ENCODE measurements at places on chromosomes 5 and 9. TPM values are rescaled to one million over a fixed set of nuclear protein-coding genes. Genes with fewer than 3 reads are reported as not detected.

The ADGRV1 gene
- total RNA-seq, result 1.5 TPM

- H3K36me3 ChIP-seq, result no peaks in the 10 kb centered on the region
- H3K27ac ChIP-seq, result no peak overlapping the region
- H3K4me1 ChIP-seq, result peaks cover 41% of the 10 kb centered on the region
- no peak for DNase-seq
- no peak overlapping the region for H3K4me3 ChIP-seq
Measured at GRCh38 chr9:107172160-107172978, 110.7 kb upstream of the RAD23B start.

DNA sequence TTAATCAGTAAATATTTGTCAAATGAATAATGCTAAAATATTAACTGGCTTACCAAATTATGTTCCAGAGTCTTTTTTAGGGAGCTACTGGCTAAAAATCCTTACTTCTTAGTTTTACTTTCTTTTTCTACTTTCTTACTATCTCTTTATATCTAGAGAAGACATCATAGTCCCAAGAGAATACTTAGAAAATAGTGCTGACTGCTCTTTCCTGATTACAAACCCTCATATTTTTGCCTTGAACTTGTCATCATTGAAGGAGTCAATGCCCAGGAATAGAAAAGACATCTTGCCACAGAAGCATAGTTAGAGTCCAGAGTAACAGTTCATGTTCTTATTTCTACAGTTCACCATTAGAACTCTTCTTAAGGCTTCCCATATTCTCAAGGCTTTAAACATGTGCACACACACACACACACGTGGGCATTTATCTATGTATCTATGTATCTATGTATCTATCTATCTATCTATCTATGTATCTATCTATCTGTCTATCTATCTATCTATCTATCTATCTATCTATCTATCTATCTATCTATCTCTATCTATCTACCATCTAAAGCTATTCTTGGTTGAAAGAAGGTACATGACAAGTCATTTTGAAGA is 654.3 kb downstream of the ANXA1 start:
- H3K4me3 ChIP-seq, result no peak overlapping the region
- H3K27me3 ChIP-seq, result peaks cover 3% of the 10 kb centered on the region
- H3K4me1 ChIP-seq, result no peaks in the 10 kb centered on the region
- H3K36me3 ChIP-seq, result no peaks in the 10 kb centered on the region
- H3K27ac ChIP-seq, result no peak overlapping the region
- DNase-seq, result no peak

- H3K36me3 ChIP-seq, result no peaks in the 10 kb centered on the region
- H3K4me1 ChIP-seq, result no peaks in the 10 kb centered on the region
- H3K27ac ChIP-seq, result no peak overlapping the region
- H3K4me3 ChIP-seq, result no peak overlapping the region
- no peak for DNase-seq
Measured at GRCh38 chr5:116063950-116064349, 20.9 kb upstream of the COMMD10 start.

The CBY3 gene
- not detected for total RNA-seq

DNA sequence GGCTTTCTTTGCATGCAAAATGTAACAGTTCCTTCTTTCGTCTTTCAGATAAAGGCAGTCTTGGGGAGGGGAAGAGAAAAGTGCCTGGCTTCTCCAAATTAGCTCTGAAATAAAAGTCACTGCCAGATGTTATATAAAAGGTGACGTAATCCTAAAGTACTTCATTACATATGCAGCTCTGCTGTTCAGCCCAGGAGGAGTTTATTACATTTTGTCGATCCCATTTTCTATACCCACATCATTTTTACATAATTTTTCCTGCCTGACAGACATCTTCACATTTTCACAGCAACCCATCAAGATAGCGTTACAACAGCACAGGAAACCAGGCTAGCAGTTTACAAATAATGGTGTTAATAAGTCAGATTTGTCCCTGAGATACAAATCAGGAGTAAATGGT is 86.7 kb upstream of the SLC30A5 start:
- H3K27ac ChIP-seq, result no peak overlapping the region
- no peak for DNase-seq
- H3K27me3 ChIP-seq, result peaks cover 4% of the 10 kb centered on the region
- no peaks in the 10 kb centered on the region for H3K4me1 ChIP-seq
- no peaks in the 10 kb centered on the region for H3K36me3 ChIP-seq

DNA sequence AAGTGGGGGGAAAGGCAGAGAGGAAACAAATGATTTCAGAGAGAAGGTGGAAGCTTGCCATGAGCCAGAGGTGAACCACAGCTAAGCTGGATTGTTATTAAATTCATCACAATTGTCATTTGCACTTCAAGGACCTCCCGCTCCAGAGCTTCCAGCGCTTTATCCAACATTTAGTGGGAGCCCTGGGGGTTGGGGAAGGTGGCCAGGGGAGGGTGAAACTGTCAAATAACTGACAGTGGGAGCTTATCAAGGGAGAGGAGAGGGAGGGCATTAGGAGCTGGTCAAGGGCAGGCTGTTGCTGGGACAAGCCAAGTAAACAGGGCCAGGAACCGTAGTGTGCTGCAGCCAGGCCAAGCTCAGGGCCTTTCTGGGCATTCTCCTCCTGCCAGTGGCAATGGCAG is 71.5 kb downstream of the SIL1 start:
- no peaks in the 10 kb centered on the region for H3K27me3 ChIP-seq
- H3K27ac ChIP-seq, result no peak overlapping the region
- peaks cover 15% of the 10 kb centered on the region for H3K4me1 ChIP-seq

The PDE6A gene
- 0.12 TPM for total RNA-seq

The FAM163B gene
- total RNA-seq, result not detected

- H3K36me3 ChIP-seq, result no peaks in the 10 kb centered on the region
- no peak overlapping the region for H3K4me3 ChIP-seq
- DNase-seq, result no peak
- H3K4me1 ChIP-seq, result peaks cover 11% of the 10 kb centered on the region
Measured at GRCh38 chr5:123279136-123279535, 144.1 kb downstream of the CEP120 start.

The SLC45A2 gene
- not detected for total RNA-seq

The ZNF879 gene
- 2.9 TPM for total RNA-seq

- no peak for DNase-seq
- H3K27me3 ChIP-seq, result no peaks in the 10 kb centered on the region
- peaks cover 73% of the 10 kb centered on the region for H3K4me1 ChIP-seq
- peak overlapping the region; percentile 75 for H3K4me3 ChIP-seq
- peaks cover 12% of the 10 kb centered on the region for H3K36me3 ChIP-seq
- H3K27ac ChIP-seq, result peak overlapping the region; percentile 97
Measured at GRCh38 chr9:35538361-35539234, 48.7 kb downstream of the RUSC2 start.

DNA sequence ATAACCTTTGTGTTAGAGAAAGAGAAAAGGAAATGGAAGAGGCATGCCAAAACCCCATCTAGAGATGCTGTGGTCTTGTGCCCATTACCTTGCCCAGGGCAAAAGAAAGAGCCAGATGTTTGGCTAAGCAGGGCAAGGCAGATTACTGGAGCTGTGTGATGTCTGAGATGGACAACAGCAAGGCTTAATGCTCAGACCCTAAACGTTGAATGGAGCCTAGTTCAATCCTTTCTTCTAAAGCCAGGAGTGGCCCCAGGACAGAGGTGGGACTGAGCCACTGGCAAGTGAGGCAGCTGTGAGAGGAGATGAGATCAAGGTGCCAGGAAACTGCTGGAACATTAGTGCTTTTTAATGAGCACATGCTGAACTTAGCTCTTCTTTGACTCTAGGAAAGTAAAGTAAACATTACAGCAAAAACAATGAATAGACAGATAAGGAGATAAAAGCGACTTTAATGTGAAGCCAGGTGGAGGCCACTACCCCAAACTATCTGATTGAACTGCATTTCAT is 143.0 kb upstream of the EGFLAM start:
- no peak overlapping the region for H3K4me3 ChIP-seq
- H3K36me3 ChIP-seq, result peaks cover 2% of the 10 kb centered on the region
- peaks cover 12% of the 10 kb centered on the region for H3K27me3 ChIP-seq
- H3K27ac ChIP-seq, result no peak overlapping the region

GRCh38 chr9:70601000-70601951 is 186.8 kb upstream of the KLF9 start:
- peak overlapping the region; percentile 64 for H3K4me3 ChIP-seq
- H3K27me3 ChIP-seq, result no peaks in the 10 kb centered on the region
- H3K4me1 ChIP-seq, result peaks cover 40% of the 10 kb centered on the region
- peak overlapping the region; percentile 98 for H3K27ac ChIP-seq

DNA sequence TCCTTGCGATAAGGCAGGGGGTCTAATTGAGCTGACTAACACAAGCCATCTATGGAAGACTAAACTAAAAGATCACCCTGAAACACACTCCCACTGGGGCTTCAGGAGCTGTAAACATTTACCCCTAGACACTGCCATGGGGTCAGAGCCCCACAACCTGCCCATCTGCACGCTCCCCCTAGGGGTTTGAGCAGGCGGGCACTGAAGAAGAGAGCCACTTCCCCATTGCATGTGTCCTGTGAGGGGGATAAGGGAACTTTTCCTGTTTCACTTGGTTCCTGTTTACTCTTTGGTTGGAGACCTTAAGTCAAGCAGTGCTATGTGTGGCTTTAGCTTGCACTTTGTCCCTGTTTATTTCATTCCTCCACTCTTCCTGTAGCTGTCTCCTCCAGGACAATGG is 1929.5 kb upstream of the CDH9 start:
- no peak overlapping the region for H3K4me3 ChIP-seq
- DNase-seq, result no peak
- H3K27me3 ChIP-seq, result no peaks in the 10 kb centered on the region
- H3K4me1 ChIP-seq, result peaks cover 9% of the 10 kb centered on the region

- H3K36me3 ChIP-seq, result peaks cover 27% of the 10 kb centered on the region
- no peak for DNase-seq
- no peak overlapping the region for H3K27ac ChIP-seq
- H3K27me3 ChIP-seq, result no peaks in the 10 kb centered on the region
- no peak overlapping the region for H3K4me3 ChIP-seq
- no peaks in the 10 kb centered on the region for H3K4me1 ChIP-seq
Measured at GRCh38 chr9:133043449-133044035, 12.7 kb downstream of the GTF3C5 start.

GRCh38 chr9:10232352-10232930 is 380.4 kb downstream of the PTPRD start:
- no peak overlapping the region for H3K27ac ChIP-seq
- H3K4me3 ChIP-seq, result no peak overlapping the region
- H3K36me3 ChIP-seq, result no peaks in the 10 kb centered on the region
- DNase-seq, result no peak
- no peaks in the 10 kb centered on the region for H3K4me1 ChIP-seq

- peak overlapping the region; percentile 75 for H3K27ac ChIP-seq
- peaks cover 59% of the 10 kb centered on the region for H3K4me1 ChIP-seq
- H3K4me3 ChIP-seq, result no peak overlapping the region
- no peaks in the 10 kb centered on the region for H3K27me3 ChIP-seq
- H3K36me3 ChIP-seq, result no peaks in the 10 kb centered on the region
- DNase-seq, result no peak
Measured at GRCh38 chr5:65072850-65073249, 304.1 kb downstream of the CWC27 start.

- no peak for DNase-seq
- no peaks in the 10 kb centered on the region for H3K36me3 ChIP-seq
- peaks cover 13% of the 10 kb centered on the region for H3K4me1 ChIP-seq
- no peaks in the 10 kb centered on the region for H3K27me3 ChIP-seq
Measured at GRCh38 chr9:131379056-131379455, 14.8 kb upstream of the PRRC2B start.

The GRXCR2 gene
- total RNA-seq, result not detected

DNA sequence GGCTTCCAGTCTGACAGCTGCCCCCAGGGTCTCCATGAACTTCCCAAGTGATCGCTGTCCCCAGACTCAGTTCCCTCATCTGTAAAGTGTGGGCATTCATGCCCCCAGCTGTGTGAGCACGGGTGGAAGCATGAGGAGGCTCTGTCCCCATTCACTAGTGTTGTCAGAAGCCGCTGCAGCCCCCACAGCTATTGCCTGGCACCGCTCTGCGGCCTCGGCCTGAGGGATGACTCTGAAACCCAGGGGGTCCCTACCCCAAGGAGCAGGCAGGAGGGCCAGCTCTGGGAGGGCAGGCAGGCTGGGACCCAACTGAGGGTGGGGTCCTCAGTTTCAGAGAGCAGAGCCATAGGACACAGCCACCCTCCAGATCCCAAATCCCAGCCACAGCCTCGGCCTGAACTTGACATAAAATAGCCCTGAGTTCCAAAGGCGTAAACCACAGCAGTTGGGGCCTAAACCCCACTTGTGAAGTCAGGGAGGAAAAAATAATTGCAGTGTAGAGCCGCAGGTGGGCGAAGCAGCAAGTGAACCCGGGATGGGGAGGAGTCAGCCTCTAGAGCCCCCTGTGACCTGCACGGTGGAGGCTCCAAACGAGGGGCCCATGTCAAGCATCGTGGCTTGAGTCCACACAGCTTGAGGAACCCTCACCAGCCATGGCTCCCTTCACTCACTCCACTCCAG is 66.0 kb upstream of the ADAMTS2 start:
- H3K4me3 ChIP-seq, result no peak overlapping the region
- peaks cover 6% of the 10 kb centered on the region for H3K4me1 ChIP-seq
- no peaks in the 10 kb centered on the region for H3K27me3 ChIP-seq
- H3K27ac ChIP-seq, result no peak overlapping the region

- DNase-seq, result no peak
- no peak overlapping the region for H3K4me3 ChIP-seq
- no peaks in the 10 kb centered on the region for H3K4me1 ChIP-seq
- H3K27ac ChIP-seq, result no peak overlapping the region
- H3K27me3 ChIP-seq, result no peaks in the 10 kb centered on the region
Measured at GRCh38 chr5:23169660-23170416, 316.7 kb upstream of the CDH12 start.

DNA sequence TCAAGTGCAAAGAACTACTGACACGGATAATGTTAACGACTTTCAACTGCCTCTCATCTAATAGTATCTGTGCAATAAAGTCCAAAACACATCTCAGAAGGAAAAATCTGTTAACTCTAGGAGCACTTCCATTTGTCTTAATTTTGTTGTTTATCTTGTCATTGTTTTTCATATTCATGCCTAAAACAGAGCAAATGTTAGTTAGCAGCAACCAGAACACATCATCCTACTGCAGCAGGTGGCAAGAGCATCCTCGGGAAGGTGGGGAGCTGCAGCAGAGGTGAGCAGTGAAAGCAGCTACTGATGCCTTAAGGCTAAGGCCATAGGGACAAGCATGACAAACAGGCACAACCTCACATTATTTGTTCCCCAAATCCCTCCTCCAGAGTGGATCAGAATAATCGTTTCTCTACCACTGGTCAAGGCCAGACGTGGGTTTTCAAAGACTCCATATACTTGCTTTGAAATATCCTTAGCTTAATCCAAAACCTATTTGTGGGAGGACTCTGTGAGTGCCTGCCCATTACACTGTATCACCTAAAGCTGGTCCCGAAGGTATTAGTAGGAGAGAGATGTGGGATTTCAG is 1.0 kb downstream of the HMGCS1 start:
- H3K27me3 ChIP-seq, result no peaks in the 10 kb centered on the region
- H3K36me3 ChIP-seq, result no peaks in the 10 kb centered on the region
- H3K4me3 ChIP-seq, result peak overlapping the region; percentile 97
- peaks cover 61% of the 10 kb centered on the region for H3K4me1 ChIP-seq

The MOCS2 gene
- 34.1 TPM for total RNA-seq
